ENCODE measurements at places on chromosomes 12 and 14.

DNA sequence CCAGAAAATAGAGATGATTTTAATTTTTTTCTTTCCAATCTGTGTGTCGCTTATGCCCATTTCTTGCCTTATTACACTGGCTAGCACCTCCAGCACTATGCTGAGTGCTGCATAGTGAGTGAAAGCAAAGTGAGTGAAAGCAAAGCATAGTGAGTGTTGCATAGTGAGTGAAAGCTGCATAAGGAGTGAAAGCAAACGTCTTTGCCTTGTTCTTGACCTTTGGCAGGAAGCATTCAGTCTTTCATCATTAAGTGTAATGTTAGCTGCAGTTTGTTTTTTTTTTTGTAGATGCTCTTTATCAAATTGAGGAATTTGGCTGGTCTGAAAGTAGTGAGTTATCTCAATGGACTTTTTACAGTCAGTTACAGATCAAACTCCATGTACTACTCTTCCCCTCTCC is 6.9 kb upstream of the CORO1C start:
- DNase-seq: no peak

DNA sequence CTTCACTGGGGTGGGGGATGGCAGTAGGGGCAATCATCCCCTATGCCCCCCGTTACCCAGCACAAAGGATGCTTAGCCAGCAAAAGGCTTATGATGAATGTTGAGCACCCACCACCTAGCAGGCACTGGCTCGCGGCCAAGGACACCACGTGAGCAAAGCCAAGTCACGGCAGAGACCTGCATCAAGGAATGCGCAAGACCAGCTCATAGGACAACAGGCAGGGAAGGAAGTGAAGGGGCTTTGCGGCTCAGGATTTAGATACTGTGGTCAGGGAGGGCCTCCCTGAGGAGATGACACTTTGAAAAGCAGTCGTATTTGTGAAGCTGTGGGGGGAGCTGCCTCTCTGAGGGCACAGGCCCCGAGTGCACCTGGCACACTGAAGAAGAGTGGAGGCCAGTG is 32.8 kb downstream of the SH2B3 start:
- DNase-seq: peak; percentile 63

DNA sequence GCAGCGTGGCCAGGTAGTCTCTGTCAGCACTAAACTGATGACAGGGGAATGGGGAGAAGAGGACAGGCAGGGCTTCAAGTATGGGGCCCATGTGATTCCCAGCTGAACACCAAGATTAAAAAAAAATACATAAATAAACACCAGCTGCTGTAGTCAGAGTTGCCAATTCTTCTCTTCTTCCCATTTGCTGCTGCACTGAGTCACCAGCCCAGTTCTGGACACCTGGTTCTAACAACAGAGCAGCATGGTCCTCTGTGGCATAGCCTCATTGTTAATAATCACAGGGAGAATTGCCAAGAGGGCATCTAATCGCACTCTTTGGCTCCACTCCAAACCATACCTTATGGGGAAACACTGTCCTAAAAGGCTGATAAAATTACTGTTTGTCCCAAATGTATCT is 15.1 kb downstream of the PPM1H start:
- no peak for DNase-seq

- DNase-seq: no peak
Observed at GRCh38 chr12:69608114-69608513, 2.6 kb downstream of the LRRC10 start.

DNA sequence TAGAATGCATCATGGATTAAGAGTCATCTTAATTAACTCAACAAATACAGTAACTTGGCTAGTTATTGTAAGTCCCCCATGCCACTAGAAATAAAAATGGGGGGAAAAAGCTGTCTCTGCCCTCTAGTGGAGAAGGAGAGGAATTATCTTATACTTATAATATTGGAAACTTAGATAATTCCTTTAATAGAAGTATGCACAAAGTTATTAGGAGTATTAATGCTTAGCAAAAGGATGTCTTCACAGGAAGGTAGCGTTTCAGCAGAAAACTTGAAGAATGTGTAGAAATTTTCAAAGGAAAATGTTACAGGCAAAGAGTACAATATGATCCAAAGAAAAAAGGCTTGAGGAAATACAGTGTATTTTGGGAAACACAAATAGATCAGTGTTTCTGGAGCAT is 19.8 kb downstream of the OR5AU1 start:
- DNase-seq: no peak

DNA sequence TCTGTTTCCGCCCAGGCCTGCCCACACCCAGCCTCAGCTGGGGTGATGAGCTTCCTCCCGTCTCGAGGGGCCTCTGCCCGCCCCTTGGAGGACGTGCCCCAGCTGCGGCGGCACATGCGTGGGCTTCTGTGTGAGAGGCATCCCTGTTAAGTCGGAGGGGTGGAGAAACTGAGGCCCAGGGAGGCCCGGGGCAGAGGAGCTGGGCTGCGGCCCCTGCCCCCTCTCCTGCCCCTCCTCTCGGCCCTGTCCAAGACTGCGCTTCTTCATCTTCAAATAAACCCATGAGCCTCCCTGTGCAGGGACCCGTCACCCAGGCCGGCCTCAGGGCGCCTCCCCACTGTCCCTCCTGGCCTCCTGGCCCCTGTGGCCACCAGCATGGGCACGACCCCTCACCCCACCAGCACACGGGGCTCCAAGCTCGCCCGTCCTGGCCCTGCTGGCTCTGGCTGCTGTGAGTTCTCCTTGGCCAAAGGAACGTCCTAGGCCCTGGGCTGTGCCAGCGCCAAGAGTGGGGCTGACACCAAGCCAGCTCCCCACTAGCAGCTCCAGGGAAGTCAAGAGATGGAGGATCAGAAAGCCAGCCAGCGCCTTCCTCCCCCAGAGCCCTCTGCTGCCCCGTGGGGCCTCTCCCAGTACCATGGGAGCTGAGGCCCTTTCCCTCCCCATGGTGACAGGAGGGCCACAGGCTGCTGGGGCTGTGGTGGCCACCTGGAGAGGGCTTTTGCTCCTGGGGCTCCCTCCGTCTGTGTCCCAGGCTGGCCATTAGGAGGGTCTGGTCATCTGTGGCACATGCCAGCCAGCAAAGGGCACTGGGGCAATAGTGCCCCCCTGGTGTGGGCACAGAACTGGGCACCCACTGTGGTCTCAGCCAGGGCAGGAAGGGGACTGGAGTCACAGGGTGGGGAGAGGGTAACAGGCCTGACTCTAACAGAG is 180.4 kb downstream of the KIF26A start:
- no peak for DNase-seq

GRCh38 chr14:24241829-24242443 is 487 bp downstream of the TINF2 start:
- peak; percentile 95 for DNase-seq

DNA sequence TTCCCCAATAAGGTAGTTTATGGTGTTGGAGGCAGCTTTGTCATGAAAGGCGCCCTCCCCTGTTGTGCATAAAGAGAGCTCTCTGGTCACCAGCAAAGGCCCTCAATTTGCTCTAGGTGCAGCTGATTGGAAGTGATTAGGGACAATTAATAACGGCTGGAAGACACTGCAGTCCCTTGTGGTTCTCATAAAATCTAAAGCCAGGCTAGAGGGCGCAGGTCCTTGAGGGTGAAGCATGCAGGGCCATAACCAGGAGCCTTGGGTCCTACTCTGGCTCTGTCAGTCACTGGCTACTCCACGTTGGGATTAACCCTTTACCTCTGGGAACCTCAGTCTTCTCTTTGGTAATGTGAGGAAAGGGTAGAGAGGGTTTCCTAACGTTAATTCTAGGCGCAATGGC is 1.9 kb downstream of the DAAM1 start:
- DNase-seq: peak; percentile 11

GRCh38 chr12:108304633-108305032 is 34.5 kb downstream of the CMKLR1 start:
- DNase-seq: no peak

- DNase-seq: no peak
Observed at GRCh38 chr14:44798386-44799242, 163.1 kb downstream of the KLHL28 start.

DNA sequence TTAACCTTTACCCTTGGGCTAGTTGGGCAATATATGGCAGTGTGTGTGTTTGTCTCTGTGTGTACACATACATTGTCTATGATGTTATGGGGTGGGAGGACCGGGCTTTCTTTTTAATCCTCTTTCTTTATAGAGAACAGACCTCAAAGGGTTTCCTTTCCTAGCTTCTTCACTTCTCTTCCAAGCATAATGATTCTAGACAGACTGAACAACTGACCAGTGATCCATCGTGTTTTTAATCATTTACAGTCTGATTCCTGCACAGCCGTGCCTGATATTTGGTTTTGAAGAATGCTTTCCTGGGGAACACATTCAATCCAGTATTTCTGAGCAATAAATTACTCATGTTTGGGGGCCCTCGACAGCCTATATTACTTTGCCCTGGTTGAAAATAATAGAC is 481.1 kb upstream of the DCN start:
- no peak for DNase-seq

GRCh38 chr12:58959639-58960300 is 39.5 kb upstream of the LRIG3 start:
- no peak for DNase-seq

- no peak for DNase-seq
Observed at GRCh38 chr12:108732489-108733229, 1.3 kb upstream of the CORO1C start.

DNA sequence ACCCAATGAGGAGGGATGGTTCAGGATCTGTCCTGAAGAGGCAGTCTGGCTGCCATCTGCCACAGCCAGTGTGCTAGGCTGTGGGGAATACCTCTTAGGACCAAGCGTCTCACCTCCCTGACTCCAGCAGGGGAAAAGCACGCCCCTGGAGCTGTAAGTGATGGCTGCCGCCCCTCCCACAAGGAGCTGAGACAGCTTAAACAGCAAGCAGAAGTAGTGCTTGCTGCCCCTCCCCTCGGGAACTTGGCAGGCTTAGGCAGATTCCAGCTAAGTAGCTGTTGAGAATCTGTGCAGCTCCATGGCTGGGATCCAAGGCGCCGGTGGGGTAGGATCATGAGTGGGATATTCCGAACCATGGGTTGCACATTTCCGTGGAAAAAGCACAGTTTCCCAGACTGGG is 360.4 kb upstream of the MDGA2 start:
- no peak for DNase-seq

GRCh38 chr14:92945959-92946846 is 23.3 kb downstream of the CHGA start:
- DNase-seq: peak; percentile 88

GRCh38 chr12:113422030-113422885 is at the start of gene SDSL:
TSS of gene SDSL (plus strand) at chr12:113422380. CDS start at chr12:113427983, 5,603 bp downstream.
- DNase-seq: peak; percentile 74

- no peak for DNase-seq
Observed at GRCh38 chr14:101098641-101099040, 195.1 kb upstream of the RTL1 start.

Data from transverse colon (tissue), 4 donors.